Stimulated activated CD8-positive, alpha-beta memory T cell treated with anti-CD3 and anti-CD28 coated beads, Interleukin-7, amount 100 ng/mL, for 48 hours (primary cell): ENCODE measurements at places on chromosomes 11 and 22.

DNA sequence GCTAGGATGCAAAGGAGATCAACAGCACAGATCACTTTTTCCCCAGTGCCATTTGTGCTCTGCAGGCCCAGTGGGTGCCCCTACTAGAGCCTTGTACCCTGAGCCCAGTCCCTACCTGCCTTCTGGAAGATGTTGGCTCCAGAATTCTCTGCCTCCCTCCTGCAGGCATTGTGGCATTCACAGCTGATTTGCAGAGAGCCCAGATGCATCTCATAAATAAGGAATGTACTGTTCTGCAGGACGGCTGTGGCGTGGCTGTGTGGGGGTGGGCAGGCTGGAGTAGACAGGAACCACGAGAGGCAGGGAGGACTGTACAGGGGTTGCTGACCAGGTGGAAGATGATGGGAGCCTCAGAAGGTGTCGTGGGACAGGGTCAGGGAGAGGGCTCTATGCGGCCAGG, 11.2 kb upstream of the MIAT start:
- DNase-seq: no peak

- no peak for DNase-seq
Measured at GRCh38 chr11:119726150-119726553, 2.8 kb downstream of the NECTIN1 start.

- DNase-seq: no peak
Measured at GRCh38 chr11:32723332-32723731, 71.1 kb downstream of the CCDC73 start.

DNA sequence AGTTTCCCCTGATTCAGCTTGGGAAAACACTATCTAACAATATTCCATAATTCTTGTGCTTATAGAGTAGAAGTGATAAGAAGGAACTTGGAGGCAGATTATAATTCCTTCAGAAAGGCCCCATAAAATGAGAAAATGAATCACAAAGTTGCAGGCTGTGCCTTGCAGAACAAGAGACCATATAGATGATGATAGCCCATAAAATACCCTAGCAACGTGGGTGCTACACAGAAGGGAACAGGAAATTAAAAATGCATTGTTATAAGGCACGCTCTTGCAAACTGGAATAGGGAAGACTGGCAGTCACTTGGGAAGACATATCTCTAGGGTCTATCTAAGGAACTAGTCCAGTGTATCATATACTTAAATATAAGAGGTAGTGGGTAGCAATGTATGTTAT, 67.6 kb downstream of the KIF18A start:
- no peak for DNase-seq

- DNase-seq: no peak
Measured at GRCh38 chr11:86551288-86552092, 120.9 kb downstream of the ME3 start.

- DNase-seq: no peak
Measured at GRCh38 chr11:129034001-129034400, 91.3 kb upstream of the TP53AIP1 start.

DNA sequence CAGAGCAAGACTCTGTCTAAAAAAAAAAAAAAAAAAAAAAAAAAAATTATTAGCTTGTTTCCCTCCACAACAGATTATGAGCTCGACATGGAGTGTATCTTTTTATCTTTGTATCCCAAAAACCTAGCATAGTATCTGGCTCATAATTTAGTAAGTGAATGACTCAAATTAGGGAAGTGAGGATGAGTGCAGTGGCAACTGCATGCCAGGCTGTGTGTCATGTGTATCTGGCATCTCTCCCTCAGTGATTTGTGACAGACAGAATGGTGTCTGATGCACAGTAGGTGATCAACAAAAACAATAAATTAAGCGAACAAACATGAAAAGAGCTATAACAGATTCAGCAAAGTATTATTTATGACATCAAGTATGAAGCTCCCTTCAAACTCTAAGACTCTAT, 7.2 kb downstream of the STK33 start:
- DNase-seq: no peak

DNA sequence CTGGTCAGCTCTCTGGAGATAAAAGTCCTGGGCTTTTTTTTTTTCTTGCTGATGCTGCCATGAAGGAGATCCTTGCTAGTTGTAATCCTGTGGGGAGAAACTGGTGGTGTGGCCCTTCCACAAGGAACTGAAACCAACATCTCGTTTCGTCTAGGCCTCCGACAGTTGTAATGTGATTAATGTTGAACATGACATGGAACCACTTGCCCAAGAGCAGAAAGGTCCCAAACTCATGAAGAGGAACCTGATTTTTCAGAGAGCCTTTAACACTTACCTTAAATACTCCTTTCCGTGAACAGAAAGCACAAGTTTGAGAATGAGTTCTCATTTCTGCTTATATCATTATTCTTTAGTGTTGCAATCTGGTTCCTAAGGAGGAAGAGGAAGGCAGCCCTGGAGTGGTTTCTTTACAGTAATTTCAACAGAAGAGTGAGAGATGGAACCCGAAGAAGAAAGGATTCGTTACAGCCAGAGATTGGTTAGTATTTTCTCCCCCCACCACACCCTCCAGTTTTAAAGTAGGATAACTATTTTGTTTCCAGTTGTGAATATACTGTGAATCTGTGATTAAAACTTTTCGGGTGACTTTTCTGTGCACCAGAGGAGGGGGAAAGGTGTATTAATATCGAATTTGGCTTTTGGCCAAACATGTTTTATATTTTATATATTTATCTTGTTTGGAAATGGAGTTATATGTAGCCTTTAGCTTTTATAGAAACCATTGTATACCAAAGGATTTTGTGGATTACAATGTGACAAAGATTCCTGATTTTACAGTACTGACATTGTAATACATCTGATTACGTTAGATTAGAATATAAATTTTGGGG, 2.0 kb downstream of the KDM2A start:
- DNase-seq: no peak

DNA sequence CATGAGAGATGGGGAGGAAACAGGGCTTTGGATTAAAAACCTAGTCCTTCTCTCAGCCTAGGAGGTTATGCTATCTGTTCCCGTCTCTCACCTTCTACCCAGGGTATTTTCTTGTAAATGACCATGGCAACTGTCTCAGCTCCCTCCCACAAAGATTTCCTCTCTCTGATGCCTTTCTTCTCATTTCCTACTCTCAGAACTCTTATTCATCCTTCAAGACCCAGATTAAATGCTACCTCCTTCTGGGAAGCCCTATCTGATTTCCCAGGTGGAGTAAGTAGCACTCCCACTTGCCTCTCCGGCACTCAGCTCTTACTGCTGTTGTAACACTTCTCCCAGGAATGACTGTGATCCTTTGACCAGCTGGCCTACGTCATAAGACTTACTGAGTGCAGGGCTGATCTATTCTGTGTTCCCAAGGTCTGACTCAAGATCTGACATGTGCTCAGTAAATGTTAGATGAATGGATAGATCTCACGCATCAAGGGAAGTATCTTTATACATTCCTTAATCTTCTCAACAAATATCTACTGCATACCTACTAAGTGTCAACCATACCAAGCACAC, 175.0 kb downstream of the TENM4 start:
- DNase-seq: no peak

DNA sequence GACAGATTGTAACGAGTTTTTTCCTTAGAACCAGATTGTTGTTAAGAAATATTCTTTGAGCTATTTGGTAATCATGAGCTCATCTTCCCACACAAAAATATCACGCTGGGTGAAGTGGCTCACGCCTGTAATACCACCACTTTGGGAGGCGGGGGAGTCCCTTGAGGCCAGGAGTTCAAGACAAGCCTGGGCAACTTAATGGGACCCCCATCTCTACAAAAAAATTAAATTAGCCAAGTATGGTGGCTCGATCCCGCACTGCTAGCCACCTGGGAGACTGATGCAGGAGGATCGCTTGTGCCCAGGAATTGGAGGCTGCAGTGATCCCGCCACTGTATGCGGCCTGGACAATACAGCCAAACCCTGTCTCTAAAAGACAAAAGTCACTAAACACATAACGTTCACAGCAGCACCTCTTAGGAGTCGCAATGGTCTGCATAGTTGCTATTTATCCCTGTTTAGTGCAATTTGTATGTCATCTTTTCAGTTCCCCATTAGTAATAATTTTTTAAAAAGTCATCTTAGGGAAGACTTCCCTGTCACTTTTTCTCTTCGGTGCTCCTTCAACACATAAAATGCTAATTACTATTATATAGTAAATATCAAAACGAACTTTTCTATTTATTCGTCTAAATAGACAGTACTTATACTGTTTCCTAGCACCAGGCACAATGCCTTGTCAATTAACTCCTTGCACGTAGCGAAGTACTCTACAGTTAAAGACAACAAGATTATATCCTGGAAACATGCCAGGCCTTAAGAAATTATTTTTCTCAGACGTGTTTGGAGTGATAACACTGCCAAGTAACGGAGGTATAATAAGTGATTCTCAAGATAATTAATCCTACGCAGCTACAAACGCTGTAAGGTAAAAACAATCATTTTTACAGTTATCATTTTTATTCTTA, 1.1 kb downstream of the ST13 start:
- DNase-seq: no peak

GRCh38 chr11:25242928-25243327, 746.1 kb downstream of the LUZP2 start:
- no peak for DNase-seq

- DNase-seq: no peak
Measured at GRCh38 chr11:82754410-82754809, 20.7 kb upstream of the FAM181B start.

DNA sequence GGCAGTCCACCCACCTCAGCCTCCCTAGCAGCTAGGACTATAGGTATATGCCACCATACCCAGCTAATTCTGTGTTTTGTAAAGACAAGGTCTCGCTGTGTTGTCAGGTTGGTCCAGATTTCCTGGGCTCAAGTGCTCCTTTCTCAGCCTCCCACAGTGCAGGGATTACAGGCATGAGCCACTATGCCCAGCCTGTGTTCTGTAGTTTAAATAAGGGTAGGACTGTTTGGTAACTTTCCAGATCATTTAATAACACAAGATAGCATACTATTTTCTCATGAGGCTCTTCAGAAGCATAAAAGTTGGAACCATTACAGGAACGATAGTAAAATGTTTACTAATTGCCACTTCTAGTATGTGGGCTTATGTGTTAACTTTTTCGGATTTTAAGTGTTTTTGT, 38.0 kb upstream of the GRIK4 start:
- DNase-seq: no peak

GRCh38 chr11:123082977-123083376, 21.0 kb upstream of the HSPA8 start:
- no peak for DNase-seq

DNA sequence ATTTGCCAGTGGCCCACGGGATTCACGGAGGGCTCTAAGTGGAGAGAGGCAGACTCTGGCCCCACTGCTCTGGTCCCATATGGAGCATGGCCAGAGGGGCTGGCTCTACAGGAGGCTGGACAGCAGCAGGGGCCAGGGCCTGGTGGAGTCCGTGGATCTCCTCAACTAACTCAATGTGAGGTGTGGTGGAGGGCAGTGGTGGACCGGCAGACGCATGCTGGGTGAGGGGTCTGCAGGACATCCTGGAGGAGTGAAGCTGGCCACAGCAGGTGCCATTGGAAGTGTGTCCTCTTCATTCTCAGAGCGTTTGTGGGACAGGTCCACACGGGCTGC, 15.6 kb downstream of the IGF2 start:
- no peak for DNase-seq

GRCh38 chr22:42955087-42955635, 59.8 kb downstream of the PACSIN2 start:
- no peak for DNase-seq

DNA sequence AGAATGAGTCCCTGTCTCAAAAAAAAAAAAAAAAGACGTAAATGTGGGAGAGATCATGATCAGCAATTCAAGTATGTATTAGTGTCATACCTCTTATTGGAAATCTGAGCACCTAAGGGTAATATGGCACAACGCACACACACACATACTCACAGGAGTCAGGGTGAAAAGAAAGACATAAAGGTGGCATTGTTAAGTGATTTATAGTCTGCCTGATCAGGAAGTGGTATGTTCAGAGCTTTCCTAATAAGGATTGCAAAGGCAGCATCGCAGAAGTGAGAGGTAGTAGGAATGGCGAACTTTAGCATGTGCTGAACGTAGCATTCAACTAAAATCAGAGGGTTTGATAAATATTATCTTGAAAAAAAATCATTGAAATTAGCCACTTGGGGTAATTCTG, 854.3 kb downstream of the METTL15 start:
- DNase-seq: no peak

GRCh38 chr11:95727111-95727510, 62.5 kb downstream of the FAM76B start:
- no peak for DNase-seq

GRCh38 chr22:47230251-47230650, 467.8 kb downstream of the TBC1D22A start:
- DNase-seq: no peak

GRCh38 chr11:116207019-116207418, 565.8 kb downstream of the BUD13 start:
- no peak for DNase-seq

DNA sequence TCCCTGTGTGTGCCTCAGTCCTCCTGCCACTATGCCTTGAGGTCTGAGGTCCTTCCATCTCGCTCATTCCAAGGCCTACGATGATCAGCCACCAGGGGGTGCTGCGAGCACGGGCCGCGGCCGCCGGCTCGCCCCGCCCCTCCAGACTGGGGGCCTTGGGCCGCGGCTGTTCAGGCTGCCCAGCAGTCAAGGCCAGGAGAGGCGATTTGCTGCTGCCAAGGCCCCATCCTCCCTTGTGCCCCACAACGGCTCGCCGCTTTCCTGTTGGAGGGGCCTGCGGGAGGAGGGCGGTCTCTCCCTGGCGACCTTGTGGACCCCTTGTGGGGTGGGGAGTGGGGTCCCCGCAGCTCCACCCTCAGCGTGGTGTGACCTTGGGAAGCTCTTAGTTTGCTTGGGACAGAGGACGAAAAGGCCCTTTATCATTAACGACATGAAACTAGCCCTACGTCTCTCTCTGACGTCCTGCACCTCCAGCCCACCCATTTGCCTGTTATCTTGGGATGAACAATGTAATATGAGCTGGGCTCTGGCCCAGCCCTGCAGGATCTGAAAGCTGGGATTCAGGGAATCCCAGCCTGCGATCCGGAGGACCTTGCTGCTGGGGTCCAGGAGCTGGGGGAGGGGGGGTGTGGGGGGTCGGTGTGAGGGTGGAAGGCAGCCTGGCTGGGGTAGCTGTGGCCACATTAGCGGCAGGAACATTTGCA, 5.3 kb upstream of the GALR3 start:
- DNase-seq: peak; percentile 39

GRCh38 chr11:77444261-77444660, 29.6 kb downstream of the PAK1 start:
- DNase-seq: no peak

- DNase-seq: no peak
Measured at GRCh38 chr11:926341-926916, 759 bp downstream of the AP2A2 start.

DNA sequence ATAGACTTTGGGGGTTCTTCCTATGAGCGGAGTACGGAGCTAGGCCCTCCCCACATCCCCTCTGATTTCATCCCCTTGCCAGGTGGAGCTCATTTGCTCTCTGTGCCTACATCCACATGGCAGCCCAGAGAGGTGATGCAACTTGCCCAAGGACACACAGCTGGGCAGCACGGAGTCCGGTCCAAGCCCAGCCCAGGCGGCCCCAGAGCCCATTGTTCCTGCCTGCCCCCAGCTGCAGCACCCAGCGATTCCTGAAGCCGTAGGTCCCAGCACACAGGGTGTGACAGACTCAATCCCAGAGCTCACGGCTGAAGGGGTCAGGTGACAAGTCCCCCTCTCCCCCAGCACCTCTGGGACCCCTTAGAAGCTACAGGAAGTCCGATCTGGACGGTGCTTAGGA, 22.2 kb upstream of the RFPL3 start:
- DNase-seq: no peak

GRCh38 chr11:5605849-5606248, 9.4 kb downstream of the TRIM6 start:
- DNase-seq: no peak

- no peak for DNase-seq
Measured at GRCh38 chr11:5362017-5362625, 10.8 kb downstream of the OR51B6 start.
